ENCODE measurements at places on chromosomes 2 and 18. TPM values are rescaled to one million over a fixed set of nuclear protein-coding genes. Genes with fewer than 3 reads are reported as not detected.

DNA sequence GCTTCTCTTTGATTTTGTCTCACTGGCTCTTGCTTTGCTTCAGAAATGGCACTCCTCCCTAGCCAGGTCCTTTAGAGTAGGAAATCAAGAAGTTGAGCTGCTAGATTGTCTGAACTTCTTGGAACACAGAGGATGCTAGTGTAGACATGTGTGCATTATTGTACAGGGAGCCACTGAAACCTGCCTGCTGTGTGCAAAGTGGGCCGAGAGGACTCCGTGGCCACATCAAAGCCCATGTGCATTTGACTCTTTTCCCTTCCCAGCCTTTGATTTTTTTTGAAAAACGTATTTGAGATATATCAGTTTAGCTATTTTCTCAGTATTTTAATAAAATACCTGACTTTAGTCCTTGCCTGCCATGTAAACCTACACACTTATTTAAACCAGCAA is 83.1 kb downstream of the TMEM247 start:
- H3K27me3 ChIP-seq, result no peaks in the 10 kb centered on the region
- peaks cover 24% of the 10 kb centered on the region for H3K4me1 ChIP-seq
- no peak for DNase-seq
- H3K4me3 ChIP-seq, result no peak overlapping the region
- H3K36me3 ChIP-seq, result peaks cover 19% of the 10 kb centered on the region
- no peak overlapping the region for H3K27ac ChIP-seq

The HOXD12 gene
- total RNA-seq, result not detected

- peaks cover 3% of the 10 kb centered on the region for H3K27me3 ChIP-seq
- H3K4me3 ChIP-seq, result no peak overlapping the region
- H3K4me1 ChIP-seq, result no peaks in the 10 kb centered on the region
- no peak overlapping the region for H3K27ac ChIP-seq
- H3K36me3 ChIP-seq, result no peaks in the 10 kb centered on the region
These were observed 57.2 kb downstream of the TMEM18 start for GRCh38 chr2:620004-620403.

DNA sequence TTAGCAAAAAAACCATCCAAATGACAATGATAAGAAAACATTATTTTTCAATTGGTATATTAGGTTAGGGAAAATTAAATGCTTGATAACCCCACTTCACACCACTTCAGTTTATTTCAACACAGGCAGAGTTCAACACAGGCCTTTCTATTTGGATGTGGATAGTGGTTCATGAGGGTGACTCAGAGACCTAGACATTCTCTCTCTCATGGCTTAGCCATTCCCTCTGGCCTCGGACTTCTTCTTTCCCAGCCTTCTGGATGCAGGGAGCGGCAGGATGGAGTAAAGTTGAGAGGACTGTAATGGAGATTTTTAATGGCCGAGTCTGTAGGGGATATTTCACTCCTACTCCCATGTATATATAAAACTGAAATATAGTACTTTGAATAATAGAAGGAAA is 109.7 kb downstream of the CTNNA2 start:
- H3K27me3 ChIP-seq, result no peaks in the 10 kb centered on the region
- H3K27ac ChIP-seq, result no peak overlapping the region
- no peaks in the 10 kb centered on the region for H3K4me1 ChIP-seq
- no peak overlapping the region for H3K4me3 ChIP-seq

GRCh38 chr2:142179686-142180085 is 48.9 kb upstream of the LRP1B start:
- no peak overlapping the region for H3K4me3 ChIP-seq
- peaks cover 1% of the 10 kb centered on the region for H3K36me3 ChIP-seq
- H3K27ac ChIP-seq, result no peak overlapping the region
- H3K4me1 ChIP-seq, result no peaks in the 10 kb centered on the region

All from activated CD8-positive, alpha-beta memory T cell treated with anti-CD3 and anti-CD28 coated beads, Interleukin-2, amount 10 ng/mL, durations not matched to agents 7 days and 5 days (primary cell).